WTC11 (cell line): ENCODE measurements at places on chromosomes 6 and 20. TPM values are rescaled to one million over a fixed set of nuclear protein-coding genes. Genes with fewer than 3 reads are reported as not detected.
A peak's percentile ranks its signal among the peaks of the same experiment; 100 is the strongest.

The BPIFB2 gene
- total RNA-seq: 0.09 TPM in 3 replicates

DNA sequence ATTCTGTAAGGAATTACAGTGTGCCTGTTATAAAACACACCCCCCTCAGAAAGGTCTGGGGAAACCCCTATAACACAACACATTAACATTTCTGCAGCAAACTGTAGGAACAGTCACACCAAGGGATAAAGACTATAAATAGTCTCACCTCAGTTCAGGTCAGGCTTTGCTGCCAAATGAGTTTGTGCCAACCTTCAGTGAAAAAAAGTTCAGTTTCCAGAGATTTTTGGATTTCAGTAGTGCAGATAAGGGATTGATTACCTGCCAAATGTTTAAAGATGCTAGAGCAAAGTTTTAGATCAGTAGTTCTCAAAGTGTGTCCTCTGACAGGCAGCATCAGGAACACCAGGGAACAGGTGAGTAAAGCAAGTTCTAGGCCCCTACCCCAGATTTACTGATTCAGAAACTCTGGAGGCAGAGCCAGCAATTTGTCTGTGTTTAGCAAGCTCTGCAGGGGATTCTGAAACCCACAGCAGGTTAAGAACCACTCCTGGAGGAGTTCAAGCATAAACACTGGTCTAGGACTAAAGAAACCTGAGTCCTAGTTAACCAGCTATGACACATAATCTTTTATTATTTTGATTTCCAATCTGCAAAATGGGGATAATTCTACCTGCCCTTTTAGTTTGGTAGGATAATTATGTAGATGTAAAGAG, 111.0 kb downstream of the RCAN2 start:
- DNase-seq: no peak
- peaks cover 25% of the 10 kb centered on the region for H3K4me1 ChIP-seq
- H3K4me3 ChIP-seq: no peak overlapping the region
- no peaks in the 10 kb centered on the region for H3K36me3 ChIP-seq
- H3K27me3 ChIP-seq: no peaks in the 10 kb centered on the region; the same call in 1 of the 2 replicates

The CALHM4 gene
- not detected in 3 replicates for total RNA-seq

The CCDC170 gene
- total RNA-seq: 0.25 to 0.57 TPM (median 0.26 TPM) in 3 replicates

DNA sequence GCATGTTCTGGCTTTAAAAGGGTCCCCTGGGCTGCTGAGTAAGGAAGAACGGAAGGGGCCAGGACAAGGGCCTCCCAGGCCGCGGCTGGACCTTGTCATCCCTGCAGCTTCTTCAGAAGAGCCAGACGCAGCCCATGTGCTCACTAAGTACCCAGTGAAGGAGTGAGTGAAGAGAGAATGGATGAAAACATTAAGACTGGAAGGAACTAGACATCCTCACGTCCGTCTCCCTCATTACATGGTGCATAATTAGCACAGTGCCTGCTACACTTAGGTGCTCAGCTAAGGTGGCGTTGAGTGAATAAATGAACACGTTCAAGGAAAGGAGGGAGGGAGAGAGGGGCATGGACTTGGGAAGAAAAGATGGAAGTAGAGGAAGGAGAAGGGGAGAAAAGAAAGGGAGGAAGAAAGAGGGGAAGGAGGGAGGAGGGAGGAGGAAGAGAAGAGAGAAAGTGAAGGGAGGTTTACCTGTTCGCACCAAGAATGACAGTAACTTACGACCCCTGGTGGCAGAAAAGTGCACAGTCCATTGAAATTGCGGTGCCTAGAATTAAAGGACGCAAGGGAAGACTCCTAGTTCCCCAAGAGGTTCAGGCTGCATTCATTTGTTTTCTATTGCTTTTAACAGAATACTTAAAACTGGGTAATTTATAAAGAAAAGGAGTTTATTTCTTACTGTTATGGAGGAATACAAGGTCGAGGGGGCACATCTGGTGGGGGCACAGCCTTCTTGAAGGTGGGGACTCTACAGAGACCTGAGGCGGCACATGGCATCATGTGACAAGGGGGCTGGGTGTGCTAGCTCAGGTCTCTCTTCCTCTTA, 8.0 kb downstream of the TP53RK start:
- H3K36me3 ChIP-seq: peaks cover 25% of the 10 kb centered on the region
- DNase-seq: peak; percentile 81
- no peak overlapping the region for H3K27ac ChIP-seq
- no peak overlapping the region; the same call in 1 of the 2 replicates for H3K4me3 ChIP-seq
- H3K4me1 ChIP-seq: peaks cover 45% of the 10 kb centered on the region

DNA sequence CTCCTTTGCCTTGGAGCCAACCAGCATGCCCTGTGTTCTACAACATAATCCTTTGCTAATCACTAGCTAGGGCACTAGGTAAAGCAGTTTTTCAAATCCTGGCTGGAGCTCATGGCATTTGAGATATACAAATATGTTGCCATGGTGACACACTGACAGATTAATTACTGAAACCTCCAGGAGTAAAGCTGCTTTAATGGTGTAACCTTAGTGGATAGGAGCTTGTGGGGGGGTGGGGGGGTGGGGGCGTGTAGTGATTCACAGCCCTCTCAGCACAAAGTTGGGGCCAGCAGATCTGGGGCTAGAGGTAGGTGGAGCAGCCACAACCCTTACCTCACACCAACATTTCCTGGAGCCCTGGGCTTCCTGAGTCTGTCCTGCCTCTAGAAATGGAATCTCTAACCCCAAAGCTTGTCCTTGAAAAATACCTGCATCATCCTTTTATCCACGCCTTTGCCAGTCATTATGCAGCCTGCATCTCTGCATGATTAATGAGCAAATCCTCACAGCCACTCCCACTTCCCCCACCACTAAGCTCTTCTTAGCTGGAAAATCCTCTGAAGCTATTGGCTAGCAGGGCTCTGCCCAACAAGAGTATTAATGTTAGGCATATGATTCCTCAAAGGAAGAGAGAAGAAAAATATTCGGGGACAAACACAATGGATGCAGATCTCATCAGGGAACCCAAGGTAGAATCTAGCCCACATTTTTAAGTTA, 84.5 kb upstream of the PRND start:
- H3K4me1 ChIP-seq: no peaks in the 10 kb centered on the region
- H3K27ac ChIP-seq: no peak overlapping the region

- H3K27me3 ChIP-seq: no peaks in the 10 kb centered on the region
- H3K27ac ChIP-seq: no peak overlapping the region
- H3K36me3 ChIP-seq: no peaks in the 10 kb centered on the region
These were observed 7.1 kb upstream of the MYLK2 start for GRCh38 chr20:31811796-31812728.

The CDH4 gene
- total RNA-seq: 4.8 to 5.3 TPM (median 4.9 TPM) in 3 replicates
